CD4-positive, alpha-beta T cell (primary cell): ENCODE measurements at places on chromosomes 12 and 14.

DNA sequence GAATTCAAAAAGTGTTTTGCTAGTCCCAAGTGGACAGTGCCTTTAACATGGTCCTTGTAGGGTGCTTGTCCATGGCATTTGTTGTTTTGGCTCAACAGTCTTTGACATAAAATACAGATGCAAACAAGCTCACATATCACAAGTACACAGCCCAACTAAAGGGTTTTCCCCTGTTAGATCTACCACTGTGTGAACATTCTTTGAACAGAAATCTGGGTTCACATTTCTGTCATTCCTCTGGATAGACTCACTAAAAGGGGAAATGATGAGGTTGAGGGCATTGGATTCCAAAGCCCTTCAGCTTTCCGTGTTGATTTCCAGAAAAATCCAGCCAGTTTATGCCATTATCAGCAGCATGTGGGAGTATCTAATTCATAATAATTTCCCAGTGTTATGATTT lies 54.1 kb downstream of the EP400 start:
- no peak for DNase-seq

GRCh38 chr12:69527506-69528272 lies 57.5 kb downstream of the FRS2 start:
- no peak for DNase-seq

DNA sequence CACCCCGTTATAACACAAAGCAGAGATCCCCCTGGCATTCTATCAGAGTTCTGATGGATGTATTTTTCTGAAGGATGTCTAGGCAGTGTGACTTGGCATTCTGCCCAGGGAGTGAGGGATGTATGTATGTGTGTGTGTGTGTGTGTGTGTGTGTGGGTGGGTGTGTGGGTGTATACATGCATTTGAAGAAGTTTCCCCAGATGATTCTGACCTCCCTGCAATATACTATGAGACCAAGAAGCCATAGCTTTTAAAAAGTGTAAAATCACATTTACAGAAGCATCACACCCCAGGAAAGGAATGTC lies 59.7 kb upstream of the NAP1L1 start:
- DNase-seq, result peak; percentile 27

DNA sequence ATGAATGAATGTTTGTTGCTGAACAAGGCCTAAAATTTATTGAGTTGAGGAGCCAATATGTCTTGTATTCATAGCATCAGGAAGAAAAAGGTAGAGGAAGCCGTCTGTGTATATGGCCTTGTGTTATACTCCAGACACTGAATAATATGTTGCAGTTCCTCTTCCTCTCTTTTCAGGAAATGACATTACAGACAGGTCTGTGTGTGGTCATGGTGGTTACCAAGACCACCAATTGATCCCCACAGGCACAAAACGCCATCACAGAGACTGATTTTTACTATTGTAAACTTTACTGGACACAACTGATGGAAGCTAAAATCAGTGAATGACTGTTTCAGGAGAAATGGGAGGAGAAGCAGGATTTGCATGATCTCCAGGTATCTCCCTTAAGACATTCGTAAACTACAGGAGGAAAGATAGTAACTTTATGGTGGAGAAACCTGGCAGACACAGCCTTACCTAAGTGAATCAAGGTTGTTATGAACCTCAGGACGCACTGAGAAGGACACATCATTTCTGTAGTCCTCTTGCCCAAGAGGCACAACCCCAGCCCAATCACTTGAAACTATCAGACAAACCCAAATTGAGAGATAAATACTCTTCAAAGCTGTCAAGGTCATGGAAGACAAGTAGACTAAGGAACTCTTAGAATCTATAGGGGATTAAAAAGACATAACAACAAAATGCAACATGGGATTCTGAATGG lies 334.1 kb upstream of the RGS6 start:
- DNase-seq, result peak; percentile 25

DNA sequence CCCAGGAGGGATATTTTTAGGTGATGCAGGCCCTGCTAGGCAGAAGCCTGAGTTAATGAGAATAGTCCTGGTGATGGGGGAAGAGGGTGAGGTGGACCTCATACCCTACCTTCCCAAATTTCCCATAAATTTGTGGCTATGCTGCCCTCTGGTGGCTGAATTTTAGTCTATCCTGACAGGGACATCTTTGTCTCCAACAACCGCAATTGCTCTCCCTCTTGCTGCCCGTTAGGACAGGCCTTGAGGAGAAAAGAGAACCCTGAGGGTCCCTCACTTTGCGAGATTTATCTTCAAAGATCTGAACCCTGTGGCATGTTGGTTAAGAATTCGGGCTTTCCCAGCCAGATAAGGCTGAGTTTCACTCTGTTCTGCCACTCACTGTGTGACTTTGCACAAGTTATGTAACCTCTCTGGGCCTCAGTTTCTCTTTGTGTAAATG lies 9.8 kb upstream of the ZNF385A start:
- no peak for DNase-seq

DNA sequence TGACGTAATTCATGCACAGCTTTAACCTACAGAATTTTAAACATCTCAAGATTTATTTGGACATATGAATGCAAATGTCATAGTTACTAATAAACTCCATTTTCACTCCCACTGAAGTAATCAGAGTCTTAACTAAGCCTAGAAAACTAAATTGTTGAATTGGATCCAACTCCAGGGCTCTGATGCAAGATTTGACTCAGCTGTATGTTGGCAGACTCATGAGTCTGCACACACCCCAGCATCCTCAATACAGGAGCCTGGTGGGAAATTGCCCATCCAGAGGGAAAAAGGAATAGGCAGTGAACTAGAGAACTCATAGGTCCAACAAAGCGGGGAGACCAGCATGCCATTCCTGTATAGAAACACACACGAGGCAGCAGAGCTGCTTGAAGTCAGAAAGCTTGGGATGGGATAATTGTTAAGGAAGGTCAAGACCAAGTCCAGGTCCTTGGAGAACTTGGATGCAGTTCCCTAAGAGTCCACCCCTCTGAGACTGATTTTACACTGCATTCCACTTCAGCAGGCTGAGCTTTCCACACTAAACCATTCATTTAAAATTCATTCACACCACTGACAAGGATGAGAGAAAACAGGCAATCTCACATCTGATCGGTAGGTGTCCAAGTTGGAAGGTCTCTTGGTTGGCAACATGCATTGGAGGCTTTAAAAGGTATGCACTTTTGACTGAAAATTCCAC lies 14.4 kb downstream of the TMTC1 start:
- DNase-seq, result no peak

GRCh38 chr12:27297566-27297965 lies 35.1 kb upstream of the BMAL2 start:
- no peak for DNase-seq

GRCh38 chr12:77104792-77105191 lies 39.4 kb upstream of the E2F7 start:
- no peak for DNase-seq

DNA sequence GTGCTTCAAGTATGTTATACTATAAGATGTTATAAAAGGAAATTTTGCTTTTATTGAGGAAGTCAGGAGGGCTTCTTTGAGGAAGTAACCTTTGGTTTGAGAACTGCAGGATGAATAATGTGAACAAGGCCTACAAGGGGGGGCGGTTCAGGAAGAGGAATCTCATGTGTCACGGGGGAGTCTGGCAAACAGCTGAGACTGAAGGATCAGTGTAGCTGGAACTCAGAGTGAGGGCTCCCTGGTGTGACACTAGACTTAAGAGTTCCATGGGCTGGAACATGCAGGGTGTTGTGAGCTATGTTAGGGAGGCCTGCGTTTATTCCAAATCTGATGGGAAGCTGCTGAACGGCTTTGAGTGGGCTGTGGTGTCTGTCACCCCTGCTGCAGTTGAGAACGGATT lies 62.3 kb downstream of the UNC79 start:
- DNase-seq, result peak; percentile 9

GRCh38 chr12:76226397-76226796 lies 121.8 kb downstream of the BBS10 start:
- DNase-seq, result no peak

GRCh38 chr12:46470036-46470627 lies 97.6 kb upstream of the SLC38A2 start:
- no peak for DNase-seq

- no peak for DNase-seq
Observed at GRCh38 chr14:103140316-103141109, 17.3 kb downstream of the TNFAIP2 start.
